ENCODE measurements at places on chromosomes 7 and 10.
A peak's percentile ranks its signal among the peaks of the same experiment; 100 is the strongest.

DNA sequence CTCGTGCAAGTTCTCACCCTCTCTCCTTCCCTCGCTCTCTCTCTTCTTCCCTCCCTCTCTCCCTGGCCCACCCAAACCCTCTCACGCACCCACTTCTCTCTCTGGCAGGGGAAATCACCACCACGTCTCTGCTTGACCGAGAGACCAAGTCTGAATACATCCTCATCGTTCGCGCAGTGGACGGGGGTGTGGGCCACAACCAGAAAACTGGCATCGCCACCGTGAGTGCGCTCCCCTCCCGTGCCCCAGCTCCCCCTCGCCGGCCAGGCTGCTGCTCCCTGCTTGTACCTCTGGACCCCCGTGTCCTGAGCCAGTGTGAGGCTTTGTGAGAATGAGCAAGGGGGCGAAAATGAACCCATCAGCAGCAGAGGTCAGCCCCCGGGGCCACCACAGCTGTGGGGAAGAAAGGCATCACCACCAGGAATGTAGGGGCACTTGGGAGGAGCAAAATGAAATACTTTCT lies 25.5 kb downstream of the C10orf105 start:
- DNase-seq: no peak

- DNase-seq: no peak
These were observed 2.0 kb downstream of the IFRD1 start for GRCh38 chr7:112452102-112452888.

DNA sequence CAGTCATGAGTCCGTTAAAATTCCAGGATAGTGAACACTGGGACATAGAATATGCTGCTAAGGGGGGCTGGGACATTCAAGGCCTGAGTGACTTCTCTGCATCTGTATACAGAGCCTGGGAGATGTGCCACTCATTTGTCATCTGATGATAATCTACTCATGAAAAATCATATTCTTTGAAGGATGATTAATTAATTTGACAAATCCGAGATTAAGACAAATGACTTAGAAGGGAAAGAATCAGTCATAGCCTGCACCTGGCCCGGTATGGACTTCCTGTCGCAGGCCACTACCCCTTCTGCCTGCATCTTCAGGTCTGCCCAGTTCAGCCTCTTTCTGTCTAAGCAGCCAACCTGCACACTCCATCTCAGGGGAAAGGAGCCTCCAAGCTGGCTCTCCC lies 18.8 kb upstream of the FAM170B start:
- no peak for DNase-seq

DNA sequence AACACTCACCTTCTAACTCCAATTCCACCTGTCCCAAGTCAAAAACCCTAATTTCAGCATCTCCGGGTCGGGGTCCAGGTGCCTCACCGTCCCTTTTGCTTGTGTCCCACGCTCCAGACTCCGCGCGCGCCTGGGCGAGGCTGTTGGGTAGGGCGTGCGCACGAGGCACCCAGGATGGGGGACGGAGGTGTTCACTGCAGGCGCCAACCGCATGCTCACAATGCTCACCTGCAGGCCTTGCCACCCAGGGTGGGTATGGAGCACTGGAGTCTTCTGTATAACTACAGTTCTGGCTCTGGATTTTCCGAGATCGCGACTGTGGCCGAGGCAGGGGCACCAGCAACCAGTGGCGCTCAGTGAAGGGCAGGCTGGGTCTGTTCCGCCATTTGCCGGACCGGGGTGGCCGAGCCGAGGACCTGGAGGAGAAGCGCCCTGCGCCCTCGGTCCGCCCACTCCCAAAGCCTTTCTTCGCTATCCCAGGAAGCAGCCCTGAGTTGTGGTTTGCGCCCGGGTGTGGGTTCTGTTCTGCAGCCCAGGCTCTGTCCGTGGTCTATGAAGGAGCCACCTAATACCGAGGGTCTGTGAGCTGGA lies 8.7 kb downstream of the FAM200A start:
- no peak for DNase-seq

- DNase-seq: no peak
These were observed 71.6 kb downstream of the GSDME start for GRCh38 chr7:24685708-24686107.

DNA sequence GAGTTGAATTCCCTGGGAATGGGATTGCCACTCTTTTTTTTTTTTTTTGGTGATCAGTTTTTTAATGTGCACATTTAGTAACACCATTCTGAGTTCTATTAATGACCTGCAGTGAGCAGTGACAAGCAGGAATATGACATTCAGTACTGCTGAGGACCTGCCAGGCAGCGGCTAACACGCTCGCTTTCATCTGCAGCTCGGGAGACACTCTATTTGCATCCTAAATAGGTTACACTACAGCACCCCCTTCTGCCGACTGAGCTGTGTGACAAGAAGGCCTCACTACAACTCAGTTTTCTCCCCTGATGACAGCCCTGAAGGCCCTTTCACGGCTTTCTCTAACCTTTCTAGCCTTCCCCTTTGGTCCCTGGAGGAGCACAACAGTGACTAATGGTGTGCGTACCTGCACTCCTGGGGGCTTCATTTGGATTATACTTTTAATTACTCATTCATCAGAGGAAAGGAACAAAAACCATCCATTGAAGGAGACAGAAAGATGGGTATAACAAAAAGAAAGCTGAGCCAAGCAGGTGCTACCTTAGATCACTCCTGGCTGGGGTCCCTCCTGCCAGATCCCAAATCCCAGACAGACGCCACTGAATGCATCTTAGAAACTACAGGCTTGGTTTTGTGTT lies 872.4 kb downstream of the LRMDA start:
- DNase-seq: peak; percentile 62

DNA sequence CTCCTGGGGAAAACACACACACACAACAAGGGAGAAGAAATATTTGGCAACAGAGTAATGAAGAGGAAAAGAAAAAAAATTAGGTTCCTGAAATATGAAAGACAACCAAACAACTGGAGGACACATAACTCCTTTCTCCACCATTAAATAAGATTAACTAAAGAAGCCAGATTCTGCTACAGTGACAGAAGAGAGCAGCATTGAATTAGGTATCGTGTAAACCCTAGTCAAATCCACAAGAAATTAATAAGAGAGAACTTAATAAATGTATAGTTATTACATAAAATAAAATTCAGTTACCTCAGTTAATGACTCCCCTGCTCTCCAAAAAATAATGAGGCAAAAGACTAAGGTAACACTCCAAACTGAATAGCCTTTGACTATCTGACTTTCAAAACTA lies 306.7 kb downstream of the CRPPA start:
- no peak for DNase-seq

- DNase-seq: no peak
These were observed 648.5 kb upstream of the LRRN3 start for GRCh38 chr7:110442381-110442837.

DNA sequence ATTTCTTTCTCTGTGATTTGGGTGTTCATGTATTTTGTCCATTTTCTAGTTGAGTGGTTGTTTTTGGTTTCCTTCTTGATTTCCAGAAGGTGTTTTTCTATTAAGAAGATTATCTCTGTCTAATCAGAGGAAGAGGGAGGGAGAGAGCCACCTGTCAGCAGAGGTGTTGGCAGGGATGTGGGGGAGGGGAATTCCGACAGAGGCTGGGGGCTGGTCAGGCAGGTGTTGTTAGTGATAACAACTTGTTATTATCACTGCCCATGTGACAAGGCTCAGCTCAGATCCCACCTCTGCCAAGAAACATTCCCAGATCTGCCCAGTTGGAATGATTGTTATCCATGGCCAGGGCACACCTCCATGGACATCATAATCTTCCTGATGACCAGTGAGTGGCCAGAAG lies 293.4 kb downstream of the GFRA1 start:
- DNase-seq: no peak

DNA sequence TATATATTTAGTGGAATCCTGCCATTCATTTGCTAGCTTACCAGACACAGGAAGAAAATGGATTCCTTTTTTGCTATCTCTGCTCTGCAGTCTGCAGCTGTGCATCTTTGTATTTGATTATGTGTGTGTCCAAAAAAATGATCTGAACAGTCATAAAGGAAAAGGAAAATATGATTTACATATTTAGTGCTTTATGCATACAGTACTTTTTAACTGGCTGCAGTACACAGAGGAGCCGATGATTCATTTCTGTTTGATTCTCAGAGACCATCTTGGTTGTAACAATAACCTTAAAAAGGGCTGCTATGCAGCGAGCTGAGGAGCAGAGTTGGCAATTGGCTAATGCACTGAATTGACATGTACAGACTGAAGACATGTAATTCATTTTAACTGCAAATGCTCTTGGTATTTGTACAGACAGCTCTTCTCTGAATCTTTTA lies 151.3 kb upstream of the FZD1 start:
- DNase-seq: no peak

DNA sequence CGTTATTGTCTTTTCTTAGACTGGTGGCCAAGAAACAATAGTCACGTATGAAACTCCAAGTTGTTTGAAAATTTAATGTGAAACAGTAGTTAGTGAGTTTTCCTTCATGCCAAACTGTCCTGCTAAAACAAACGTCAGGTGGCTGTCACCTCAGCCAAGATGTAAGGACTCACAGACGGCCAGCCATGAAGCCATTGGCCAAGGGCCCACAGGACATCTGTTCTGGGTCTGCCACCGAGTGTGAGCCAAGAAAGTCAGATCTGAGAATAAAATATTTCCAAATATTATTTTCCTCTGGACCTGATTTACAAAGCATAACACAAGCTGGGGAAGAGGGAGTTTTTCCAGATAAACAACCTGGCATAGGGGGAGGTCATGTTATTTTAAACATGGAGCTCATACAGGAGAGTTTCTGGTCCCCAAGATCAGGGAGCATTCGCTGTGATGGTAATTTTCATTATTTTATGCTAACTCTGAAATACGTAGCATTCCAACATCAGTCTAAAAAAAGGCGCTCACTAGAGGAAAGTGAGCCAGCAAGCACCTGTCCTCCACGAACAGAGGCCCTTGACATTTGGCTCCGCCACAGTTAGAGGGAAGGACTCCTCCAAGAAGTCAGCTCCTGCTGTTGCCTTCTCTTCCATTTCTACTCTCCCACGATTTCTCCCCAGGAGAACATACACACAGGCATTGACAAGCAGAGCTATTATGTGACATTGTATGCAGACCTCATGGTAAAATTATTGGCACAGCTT lies 38.9 kb upstream of the LANCL2 start:
- no peak for DNase-seq

- DNase-seq: no peak
These were observed 137.7 kb downstream of the AHR start for GRCh38 chr7:17436126-17436525.

DNA sequence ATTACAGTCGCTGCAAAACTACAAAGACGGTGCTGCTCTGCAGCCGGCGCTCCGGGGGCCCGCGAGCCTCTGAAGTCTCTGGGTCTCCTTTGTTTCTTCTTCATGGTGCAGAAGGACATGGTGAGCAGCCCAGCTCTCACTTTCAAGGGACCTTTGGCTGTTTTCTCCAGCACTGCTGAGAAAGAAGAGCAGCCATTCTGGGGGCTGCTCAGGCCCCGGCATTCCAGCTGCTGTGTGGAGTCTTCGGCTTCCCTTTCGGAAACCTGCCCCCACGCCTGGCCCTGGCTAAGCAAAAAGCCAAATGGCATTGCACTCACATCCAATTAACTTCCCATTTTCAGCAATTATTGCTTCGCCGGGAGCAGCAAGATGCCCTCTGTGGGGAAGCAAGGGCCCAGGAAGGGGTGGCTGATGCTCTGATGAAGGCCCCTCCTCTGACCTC lies 555.7 kb downstream of the PTPRN2 start:
- DNase-seq: no peak

DNA sequence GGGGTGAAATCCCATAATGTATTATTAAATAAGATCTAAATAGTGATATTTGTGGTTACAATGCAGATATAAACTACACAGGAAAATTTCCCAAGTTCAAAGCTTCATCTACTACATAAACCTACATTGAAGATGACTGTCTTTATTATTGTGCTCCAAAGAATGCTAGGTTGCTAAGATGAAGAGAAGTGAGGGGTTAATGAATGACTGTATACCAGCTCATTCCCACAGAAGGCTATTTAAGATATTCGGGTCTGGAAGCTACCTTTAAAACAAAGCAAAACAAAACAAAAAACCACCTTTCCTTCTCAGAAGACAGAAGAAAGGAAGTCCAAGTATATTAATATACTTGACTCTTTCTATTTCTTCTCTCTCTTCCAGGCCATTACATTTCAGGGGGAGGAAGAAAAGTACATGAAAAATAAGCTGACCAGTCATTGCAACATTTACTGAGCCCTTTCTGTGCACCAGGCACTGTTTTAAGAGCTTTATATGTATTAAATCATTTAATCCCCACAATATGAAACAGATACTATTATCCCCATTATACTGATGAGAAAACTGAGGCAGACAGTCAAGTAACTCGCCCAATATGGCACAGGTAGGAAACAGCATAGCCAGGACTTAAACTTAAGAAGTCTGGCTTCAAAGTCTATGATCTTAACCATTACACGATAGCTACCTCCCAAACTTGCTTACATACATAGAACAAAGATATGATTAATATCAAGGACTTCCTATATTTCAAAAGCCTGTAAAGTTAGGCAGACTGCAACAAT lies 48.1 kb downstream of the TNPO3 start:
- DNase-seq: no peak

DNA sequence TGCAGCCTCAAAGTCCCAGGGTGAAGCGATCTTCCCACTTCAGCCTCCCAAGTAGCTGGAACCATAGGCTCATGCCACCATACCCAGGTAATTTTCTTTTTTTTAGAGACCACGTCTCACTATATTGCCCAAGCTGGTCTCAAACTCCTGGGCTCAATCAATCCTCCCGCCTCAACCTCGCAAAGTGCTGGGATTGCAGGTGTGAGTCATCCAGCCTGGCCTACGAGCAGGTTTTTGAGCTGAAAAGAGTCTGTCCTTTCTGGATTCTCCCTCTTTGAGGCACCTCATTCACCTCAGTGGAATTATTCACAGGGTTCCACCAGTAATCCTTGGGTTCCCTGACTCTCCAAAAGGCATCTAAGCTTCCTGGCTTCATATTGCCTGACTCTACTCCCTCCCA lies 7.6 kb upstream of the LEP start:
- DNase-seq: no peak

DNA sequence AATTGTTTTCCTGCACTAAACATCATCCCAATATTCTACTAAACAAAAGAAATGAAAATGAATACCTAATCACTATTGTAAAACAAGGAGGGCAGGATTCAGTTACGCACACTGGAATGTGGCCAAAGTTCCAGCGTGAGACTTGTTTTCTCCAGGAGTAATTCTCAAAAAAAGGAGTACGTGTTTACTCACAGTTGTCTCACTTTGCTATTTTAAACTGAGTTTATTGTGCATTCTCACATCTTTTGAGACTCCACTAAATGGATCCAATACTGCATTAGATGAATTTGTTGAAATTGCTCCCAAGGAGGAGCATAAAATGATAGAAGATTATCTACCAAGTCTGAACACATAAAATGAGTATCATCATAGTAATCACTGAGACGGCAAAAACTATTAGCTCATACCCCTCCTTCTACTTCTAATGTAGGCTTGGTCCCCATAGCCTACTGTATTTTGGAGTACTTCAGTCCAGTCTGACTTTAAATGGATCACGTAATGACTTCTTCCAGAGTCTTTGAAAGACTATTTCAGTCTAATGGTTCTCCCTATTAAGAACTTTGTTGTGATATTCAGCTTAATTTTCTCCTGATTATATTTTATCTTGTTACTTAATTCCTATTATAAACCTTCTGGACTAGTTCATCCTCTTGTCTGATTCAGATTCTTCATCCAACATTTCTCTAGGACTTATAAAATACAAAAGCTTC lies 3.8 kb downstream of the GRM3 start:
- DNase-seq: no peak

- DNase-seq: no peak
These were observed 675.4 kb upstream of the AUTS2 start for GRCh38 chr7:68922850-68923249.

Measured in CD4-positive, CD25-positive, alpha-beta regulatory T cell (primary cell).